ENCODE measurements at places on chromosomes 7 and 10.

DNA sequence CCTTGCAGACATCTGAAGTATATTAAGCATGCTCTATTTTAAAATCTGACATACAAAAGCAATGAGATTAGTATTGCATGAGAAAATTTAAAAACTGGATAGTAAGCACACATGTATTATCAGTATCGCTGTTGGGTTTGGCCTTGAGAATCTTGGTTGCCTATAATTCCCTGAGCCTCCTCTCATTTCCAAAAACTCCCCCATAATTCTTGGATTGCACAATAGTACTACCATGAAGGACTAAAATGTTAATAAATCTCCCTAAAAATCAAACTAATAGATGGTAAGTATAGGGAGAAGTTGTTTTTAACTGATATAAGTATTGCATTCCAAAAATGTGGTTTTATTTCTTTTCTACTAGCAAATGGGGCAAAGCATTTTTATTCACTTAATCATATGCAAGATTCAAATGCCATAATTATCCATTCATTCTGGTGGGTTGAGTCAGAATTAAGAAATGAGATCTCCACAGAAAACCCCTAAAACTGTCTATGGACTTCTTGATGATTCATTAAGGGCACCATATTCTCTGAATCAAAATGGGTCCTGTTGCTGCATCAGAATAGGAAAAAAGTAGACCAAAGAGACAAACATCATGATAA, 10.3 kb upstream of the VIM start:
- DNase-seq, result no peak

GRCh38 chr10:48804740-48805182, 120.1 kb downstream of the WDFY4 start:
- DNase-seq, result no peak

GRCh38 chr7:42621543-42622219, 290.2 kb downstream of the C7orf25 start:
- no peak for DNase-seq

GRCh38 chr7:152759949-152760853, 649 bp downstream of the ACTR3B start:
- DNase-seq, result no peak

DNA sequence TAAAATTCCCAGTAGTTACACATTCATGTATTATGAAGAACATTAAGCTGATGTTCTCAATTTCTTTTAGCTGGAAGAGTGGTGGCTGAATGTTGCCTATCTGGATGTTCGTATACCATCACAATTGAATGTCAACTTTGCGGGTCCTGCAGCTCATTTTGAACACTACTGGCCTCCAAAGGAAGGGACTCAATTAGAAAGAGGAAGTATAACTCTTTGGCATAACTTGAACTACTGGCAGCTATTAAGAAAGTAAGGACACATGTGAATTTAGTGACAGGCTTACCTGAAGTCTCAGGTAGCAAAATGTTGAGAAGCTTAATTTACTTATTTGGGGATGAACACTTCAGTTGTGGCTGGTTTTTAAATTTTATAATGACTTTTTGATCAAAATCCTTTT, 15.9 kb downstream of the CROT start:
- DNase-seq, result no peak

Measured in HCT116 (cell line).